Aorta (tissue), 5 donors: ENCODE measurements at places on chromosomes 2 and 18.

- peak; percentile 83 for DNase-seq
Observed at GRCh38 chr18:22609642-22610041, 191.9 kb upstream of the CTAGE1 start.

DNA sequence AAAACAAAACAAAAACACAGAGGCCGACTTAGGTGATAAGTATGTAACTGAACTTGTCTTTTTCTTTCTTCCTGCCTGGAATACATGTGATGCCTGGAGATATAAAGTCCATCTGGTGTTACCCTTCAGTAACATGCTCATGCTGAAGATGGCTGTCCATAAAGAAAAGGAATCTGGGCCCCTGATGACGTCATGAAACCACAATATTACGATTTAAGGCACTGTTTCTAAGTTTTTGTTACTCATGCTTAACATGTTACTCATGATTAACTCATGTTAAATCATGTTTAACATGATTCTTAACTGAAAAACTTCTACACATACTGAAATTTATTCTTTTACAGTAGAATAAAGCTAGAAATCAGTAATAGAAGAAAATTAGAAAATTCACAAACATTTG is 49.0 kb downstream of the STRADB start:
- no peak for DNase-seq

GRCh38 chr2:212223696-212224095 is 314.9 kb downstream of the ERBB4 start:
- no peak for DNase-seq

GRCh38 chr2:232058063-232058877 is 96.8 kb downstream of the DIS3L2 start:
- DNase-seq, result no peak

GRCh38 chr2:218734190-218734975 is 23.7 kb downstream of the TTLL4 start:
- no peak for DNase-seq

GRCh38 chr2:236021499-236022057 is 146.6 kb downstream of the GBX2 start:
- no peak for DNase-seq

DNA sequence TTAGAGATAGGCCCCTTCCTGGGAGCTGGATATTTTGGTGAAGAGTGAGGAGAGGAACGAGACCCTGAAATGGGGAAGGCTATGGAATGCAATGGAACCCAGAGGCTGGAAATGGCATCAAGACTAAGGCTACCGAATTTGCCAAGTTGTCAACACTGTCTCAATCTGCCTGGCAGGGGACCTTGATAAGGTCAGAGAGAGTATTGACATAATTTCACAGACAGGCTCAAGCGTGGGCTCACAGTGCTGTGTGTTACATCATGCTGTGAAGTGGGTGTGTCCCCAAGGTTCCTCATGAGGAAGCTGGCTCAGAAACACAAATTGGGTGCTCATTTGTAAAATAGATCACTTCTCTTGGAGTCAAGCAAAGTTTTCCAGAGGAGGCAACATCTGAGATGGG is 51.8 kb upstream of the CYRIA start:
- no peak for DNase-seq
